Fibroblast of lung (primary cell): ENCODE measurements at places on chromosomes 5 and 9. TPM values are rescaled to one million over a fixed set of nuclear protein-coding genes. Genes with fewer than 3 reads are reported as not detected.

Gene IFNA2
- total RNA-seq: not detected in 2 replicates

Gene FBXL7
- total RNA-seq: 3.3 and 6.4 TPM in 2 replicates

Gene FBN2
- total RNA-seq: 9.0 and 80.1 TPM in 2 replicates

Gene GKAP1
- total RNA-seq: 2.6 TPM in 2 replicates

Gene PCA3
- total RNA-seq: not detected in 2 replicates

Gene PCDHA6
- 0.51 and 3.6 TPM in 2 replicates for total RNA-seq

- no peak overlapping the region for H3K27ac ChIP-seq
- no peaks in the 10 kb centered on the region for H3K36me3 ChIP-seq
- H3K27me3 ChIP-seq: peaks cover 51% of the 10 kb centered on the region
- no peak overlapping the region for H3K4me3 ChIP-seq
- H3K4me1 ChIP-seq: no peaks in the 10 kb centered on the region
Observed at GRCh38 chr9:136203408-136204144, 1.4 kb downstream of the LHX3 start.

- no peak overlapping the region for H3K4me3 ChIP-seq
- H3K27me3 ChIP-seq: no peaks in the 10 kb centered on the region
- H3K36me3 ChIP-seq: no peaks in the 10 kb centered on the region
- peak overlapping the region; percentile 60 for H3K27ac ChIP-seq
Observed at GRCh38 chr5:168314735-168315411, 23.4 kb downstream of the WWC1 start.

- no peaks in the 10 kb centered on the region for H3K36me3 ChIP-seq
- no peaks in the 10 kb centered on the region for H3K4me1 ChIP-seq
- H3K27ac ChIP-seq: no peak overlapping the region
- H3K4me3 ChIP-seq: no peak overlapping the region
Observed at GRCh38 chr5:138303372-138303771, 28.2 kb downstream of the CDC25C start.

DNA sequence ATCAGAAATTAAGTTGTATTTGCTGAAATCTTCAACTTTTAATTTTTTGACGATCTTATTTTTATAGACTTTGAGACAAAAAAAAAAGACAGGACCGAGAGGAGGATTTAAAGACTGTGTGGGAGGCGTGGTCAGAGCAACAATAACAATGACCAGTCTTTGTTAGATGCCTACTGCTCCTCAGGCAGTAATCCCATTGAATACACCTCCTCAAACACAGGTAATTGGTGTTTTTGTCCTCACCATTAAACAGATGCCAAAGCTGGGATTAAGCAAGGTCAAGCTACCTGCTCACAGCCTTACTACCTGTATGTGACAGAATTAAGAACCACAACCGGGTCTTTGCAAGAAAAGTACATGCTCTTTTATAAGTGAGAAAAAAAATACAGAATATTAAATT lies 233.3 kb upstream of the GRAMD2B start:
- H3K4me3 ChIP-seq: no peak overlapping the region
- H3K36me3 ChIP-seq: no peaks in the 10 kb centered on the region
- no peak overlapping the region for H3K27ac ChIP-seq
- no peaks in the 10 kb centered on the region for H3K4me1 ChIP-seq
- no peak for DNase-seq
- no peaks in the 10 kb centered on the region for H3K27me3 ChIP-seq

- no peaks in the 10 kb centered on the region for H3K36me3 ChIP-seq
- no peaks in the 10 kb centered on the region for H3K27me3 ChIP-seq
- H3K4me3 ChIP-seq: no peak overlapping the region
- H3K27ac ChIP-seq: no peak overlapping the region
- no peaks in the 10 kb centered on the region for H3K4me1 ChIP-seq
Observed at GRCh38 chr9:23581931-23582330, 244.1 kb downstream of the ELAVL2 start.

- H3K27me3 ChIP-seq: no peaks in the 10 kb centered on the region
- peaks cover 2% of the 10 kb centered on the region for H3K4me1 ChIP-seq
- H3K4me3 ChIP-seq: no peak overlapping the region
- H3K36me3 ChIP-seq: no peaks in the 10 kb centered on the region
- H3K27ac ChIP-seq: no peak overlapping the region
- DNase-seq: no peak
Observed at GRCh38 chr5:140635291-140636257, 2.6 kb upstream of the CD14 start.

- DNase-seq: no peak
- no peak overlapping the region for H3K4me3 ChIP-seq
- no peak overlapping the region for H3K27ac ChIP-seq
- no peaks in the 10 kb centered on the region for H3K36me3 ChIP-seq
- H3K27me3 ChIP-seq: no peaks in the 10 kb centered on the region
Observed at GRCh38 chr9:5274770-5275169, 29.7 kb downstream of the RLN2 start.

- no peak overlapping the region for H3K4me3 ChIP-seq
- DNase-seq: no peak
- no peak overlapping the region for H3K27ac ChIP-seq
- no peaks in the 10 kb centered on the region for H3K4me1 ChIP-seq
Observed at GRCh38 chr5:2805080-2805479, 53.6 kb upstream of the IRX2 start.

- no peaks in the 10 kb centered on the region for H3K36me3 ChIP-seq
- no peaks in the 10 kb centered on the region for H3K4me1 ChIP-seq
- no peaks in the 10 kb centered on the region for H3K27me3 ChIP-seq
Observed at GRCh38 chr5:105508519-105508918, 1945.9 kb upstream of the NUDT12 start.

DNA sequence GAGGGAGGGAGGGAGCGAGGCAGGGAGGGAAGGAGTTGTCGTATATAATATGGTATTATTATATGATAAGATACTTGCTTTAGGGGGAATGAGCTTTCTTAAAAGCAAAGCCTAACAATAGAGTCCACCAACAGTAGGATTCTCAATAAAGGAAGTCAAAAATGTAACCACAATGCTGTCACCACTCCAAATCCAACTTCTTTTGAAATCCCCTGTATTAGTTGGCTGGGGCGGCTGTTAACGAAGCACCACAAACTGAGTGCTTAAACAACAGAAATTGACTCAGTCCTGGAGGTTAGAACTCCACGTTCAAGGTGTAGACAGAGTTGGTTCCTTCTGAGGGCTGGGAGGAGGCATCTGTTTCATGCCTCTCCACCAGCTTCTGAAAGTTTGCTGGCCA lies 23.1 kb downstream of the GAS1 start:
- H3K36me3 ChIP-seq: no peaks in the 10 kb centered on the region
- no peak for DNase-seq
- no peak overlapping the region for H3K4me3 ChIP-seq
- no peaks in the 10 kb centered on the region for H3K27me3 ChIP-seq
- H3K27ac ChIP-seq: no peak overlapping the region

DNA sequence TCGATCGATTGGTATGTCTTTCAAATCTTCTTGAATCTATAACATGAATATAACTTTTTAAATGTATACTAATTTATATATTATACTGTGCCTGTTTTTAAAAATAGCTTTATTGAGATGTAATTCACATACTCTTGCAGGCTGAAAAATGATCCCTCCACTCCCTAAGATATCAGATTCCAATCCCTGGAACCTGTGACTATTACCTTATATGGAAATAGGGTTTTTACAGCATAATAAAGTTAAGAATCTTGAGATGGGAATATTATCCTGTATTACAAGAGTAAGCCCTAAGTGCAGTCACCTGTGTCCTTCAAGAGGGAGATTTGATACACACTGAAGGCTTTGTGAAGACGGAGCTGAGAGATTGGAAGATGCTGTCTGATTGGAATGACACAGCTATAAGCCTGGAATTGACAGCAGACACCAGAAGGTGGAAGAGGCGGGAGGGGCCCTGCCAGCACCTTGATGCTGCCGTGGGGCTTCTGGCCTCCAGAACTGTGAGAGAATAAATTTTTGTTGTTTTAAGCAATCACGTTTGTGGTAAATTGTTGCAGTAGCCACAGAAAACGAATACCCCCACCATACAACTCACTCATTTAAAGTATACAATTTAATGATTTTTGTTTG lies 161.3 kb downstream of the RMI1 start:
- H3K4me3 ChIP-seq: no peak overlapping the region
- peaks cover 29% of the 10 kb centered on the region for H3K27me3 ChIP-seq
- H3K36me3 ChIP-seq: no peaks in the 10 kb centered on the region
- H3K27ac ChIP-seq: no peak overlapping the region
- no peak for DNase-seq

- H3K27ac ChIP-seq: no peak overlapping the region
- peak; percentile 53 for DNase-seq
- no peaks in the 10 kb centered on the region for H3K36me3 ChIP-seq
- H3K4me3 ChIP-seq: no peak overlapping the region
- no peaks in the 10 kb centered on the region for H3K4me1 ChIP-seq
- H3K27me3 ChIP-seq: no peaks in the 10 kb centered on the region
Observed at GRCh38 chr5:91712718-91713117, 329.6 kb upstream of the ARRDC3 start.

- no peaks in the 10 kb centered on the region for H3K27me3 ChIP-seq
- peak overlapping the region; percentile 74 for H3K27ac ChIP-seq
- no peaks in the 10 kb centered on the region for H3K4me1 ChIP-seq
- DNase-seq: peak; percentile 33
- no peaks in the 10 kb centered on the region for H3K36me3 ChIP-seq
Observed at GRCh38 chr5:71586052-71586940, 844 bp upstream of the MCCC2 start.

DNA sequence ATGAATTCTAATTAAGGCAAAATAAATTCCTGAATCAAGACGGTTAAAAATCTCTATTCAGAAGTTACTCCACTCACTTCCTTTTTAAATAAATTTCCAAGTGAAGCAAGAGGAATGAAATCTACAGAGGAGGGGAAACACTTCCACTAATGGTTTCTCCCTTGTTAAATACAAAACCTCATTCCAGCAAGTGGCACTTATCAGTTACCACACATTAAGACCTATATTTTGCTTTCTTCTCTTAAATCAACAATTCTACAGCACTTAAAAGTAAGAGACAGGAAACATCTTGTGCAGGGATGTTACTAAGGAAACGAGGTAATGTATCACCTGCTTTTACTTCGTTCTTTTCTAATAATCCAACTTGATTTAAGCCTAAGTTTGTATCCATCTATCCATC lies 172.6 kb downstream of the RAPGEF6 start:
- peaks cover 1% of the 10 kb centered on the region for H3K36me3 ChIP-seq
- H3K27ac ChIP-seq: no peak overlapping the region
- DNase-seq: no peak

DNA sequence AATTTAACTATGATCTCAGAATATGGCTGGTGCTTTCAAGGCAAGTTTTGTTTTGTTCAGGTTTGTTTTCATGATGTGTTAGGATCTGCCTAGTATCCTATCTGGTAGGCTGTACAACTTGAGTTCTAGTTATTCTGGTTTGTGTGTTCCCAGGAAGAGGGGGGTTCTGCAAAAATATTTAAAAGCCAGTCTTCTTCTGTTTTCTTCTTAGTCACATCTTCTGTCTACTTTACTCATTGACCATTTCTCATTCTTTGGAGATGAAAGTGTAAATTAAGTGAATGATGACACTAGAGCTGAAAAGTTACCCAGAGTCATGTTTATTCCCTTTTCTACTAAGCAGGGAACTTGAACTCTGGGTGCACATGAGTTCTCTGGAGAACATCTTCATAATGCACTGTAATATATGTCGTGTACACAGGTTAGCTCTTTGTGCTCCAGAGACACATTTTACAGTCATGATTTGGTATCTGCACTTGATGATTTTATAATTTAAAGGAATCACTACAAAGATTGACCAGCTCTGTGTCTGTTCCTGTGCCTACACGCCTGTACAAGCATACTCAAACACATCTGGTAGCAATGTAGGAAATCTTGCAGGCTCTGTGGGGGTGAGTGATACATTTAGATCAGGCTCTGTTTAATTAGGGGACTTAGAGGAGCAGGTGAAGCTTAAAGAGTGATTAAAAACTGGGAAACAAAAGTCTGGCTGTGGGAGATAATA lies 5.0 kb downstream of the SMAD5 start:
- H3K4me1 ChIP-seq: peaks cover 5% of the 10 kb centered on the region
- no peaks in the 10 kb centered on the region for H3K27me3 ChIP-seq
- H3K27ac ChIP-seq: no peak overlapping the region

GRCh38 chr5:32426440-32427151 lies 17.9 kb downstream of the ZFR start:
- no peaks in the 10 kb centered on the region for H3K27me3 ChIP-seq
- H3K27ac ChIP-seq: no peak overlapping the region
- H3K36me3 ChIP-seq: peaks cover 3% of the 10 kb centered on the region
- H3K4me3 ChIP-seq: no peak overlapping the region

DNA sequence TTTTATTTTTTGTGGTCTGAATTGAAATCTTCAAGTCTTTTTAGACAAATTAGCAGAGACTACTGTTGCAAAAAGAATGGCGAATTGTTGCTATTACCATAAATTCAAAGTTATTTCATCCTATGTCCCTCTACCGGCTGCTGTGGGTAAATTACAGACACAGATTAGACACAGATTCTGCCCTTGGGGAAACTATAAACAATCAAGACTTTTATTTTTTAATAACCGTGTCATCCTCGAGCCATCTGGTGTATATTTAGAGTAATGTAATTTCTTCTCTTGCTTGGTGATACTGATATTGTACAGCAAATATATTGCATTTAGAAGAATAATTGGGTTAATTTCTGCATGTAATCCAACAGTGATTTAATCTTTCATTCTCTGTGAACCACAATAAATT lies 228.0 kb upstream of the ADAMTSL1 start:
- DNase-seq: peak; percentile 32
- H3K4me1 ChIP-seq: no peaks in the 10 kb centered on the region
- no peaks in the 10 kb centered on the region for H3K36me3 ChIP-seq
- H3K27ac ChIP-seq: no peak overlapping the region
- no peak overlapping the region for H3K4me3 ChIP-seq

DNA sequence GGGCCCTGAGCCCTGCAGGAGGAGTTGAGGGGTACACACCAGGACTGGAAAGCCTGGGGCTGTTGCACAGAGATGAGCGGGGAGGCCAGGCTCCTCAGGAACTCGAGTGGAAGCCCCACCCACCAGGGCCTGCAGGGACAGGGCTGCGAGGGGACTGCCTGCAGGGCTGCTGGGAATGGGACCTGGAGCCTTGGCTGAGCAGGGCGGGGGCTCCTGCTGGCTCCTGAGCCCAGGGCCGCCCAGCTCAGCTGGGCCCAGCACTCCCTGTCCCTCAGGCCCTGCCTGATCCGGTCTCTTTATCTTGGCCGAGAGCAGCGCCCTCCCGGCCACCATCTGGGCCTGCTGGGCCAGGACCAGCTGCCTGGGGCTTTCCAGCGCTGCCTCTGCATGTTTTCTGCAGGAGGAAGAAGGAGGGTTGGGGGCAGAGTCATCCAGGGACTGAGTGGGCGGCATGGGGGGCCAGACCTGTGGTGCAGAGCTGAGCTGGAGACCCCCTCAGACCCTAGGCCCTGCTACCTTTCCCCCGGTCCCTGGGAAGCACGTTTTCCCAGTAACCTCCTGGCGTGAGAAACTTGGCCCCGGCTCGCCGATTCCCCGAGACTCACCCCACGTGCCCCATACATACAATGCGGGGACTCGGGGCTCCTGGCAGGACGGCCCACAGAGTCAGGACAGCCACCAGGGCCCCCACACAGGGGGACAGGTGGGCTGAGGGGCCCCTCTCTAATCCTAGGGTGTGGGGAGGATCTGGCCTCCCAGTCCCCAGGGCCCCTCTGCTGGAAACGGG lies 9.4 kb downstream of the LCN12 start:
- no peak overlapping the region for H3K27ac ChIP-seq
- no peaks in the 10 kb centered on the region for H3K4me1 ChIP-seq
- H3K27me3 ChIP-seq: peaks cover 4% of the 10 kb centered on the region
- no peaks in the 10 kb centered on the region for H3K36me3 ChIP-seq
